ENCODE measurements at places on chromosomes 13 and 19.
A peak's percentile ranks its signal among the peaks of the same experiment; 100 is the strongest.

- DNase-seq: no peak
Observed at GRCh38 chr19:43779820-43780219, 953 bp downstream of the KCNN4 start.

- no peak for DNase-seq
Observed at GRCh38 chr13:106500445-106500844, 35.0 kb downstream of the EFNB2 start.

- no peak for DNase-seq
Observed at GRCh38 chr13:46181840-46182490, at the start of gene LCP1. Gene LCP1, minus strand, starts transcription at chr13:46182177. Its CDS starts 22,515 bp downstream, at chr13:46159662.

- no peak for DNase-seq
Observed at GRCh38 chr19:14997981-14998380, 18.3 kb upstream of the SLC1A6 start.

- DNase-seq: no peak
Observed at GRCh38 chr13:97339988-97340749, 93.8 kb upstream of the RAP2A start.

GRCh38 chr13:95234242-95234641, 67.0 kb downstream of the ABCC4 start:
- no peak for DNase-seq

GRCh38 chr19:16638666-16639065, 10.7 kb upstream of the MED26 start:
- no peak for DNase-seq

DNA sequence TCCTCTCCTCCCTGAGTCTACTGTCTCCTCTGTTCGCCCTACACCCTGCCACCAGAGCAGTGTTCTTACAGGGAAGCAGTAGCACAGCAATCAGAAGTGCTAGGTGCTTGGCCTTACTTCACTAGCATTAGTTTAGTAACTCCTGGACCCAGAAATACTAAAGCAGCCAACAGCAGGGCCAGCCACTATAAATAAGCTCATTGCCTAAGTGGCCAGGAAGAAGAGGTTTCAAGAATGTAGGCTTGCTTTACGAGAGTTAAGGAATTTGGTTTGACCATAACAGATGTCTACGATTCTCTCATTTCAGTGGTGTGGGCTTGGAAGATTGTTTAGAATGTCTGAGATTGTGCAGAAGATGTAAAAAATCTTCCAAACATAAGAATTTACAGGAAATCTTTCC, 103.3 kb downstream of the ZAR1L start:
- no peak for DNase-seq

DNA sequence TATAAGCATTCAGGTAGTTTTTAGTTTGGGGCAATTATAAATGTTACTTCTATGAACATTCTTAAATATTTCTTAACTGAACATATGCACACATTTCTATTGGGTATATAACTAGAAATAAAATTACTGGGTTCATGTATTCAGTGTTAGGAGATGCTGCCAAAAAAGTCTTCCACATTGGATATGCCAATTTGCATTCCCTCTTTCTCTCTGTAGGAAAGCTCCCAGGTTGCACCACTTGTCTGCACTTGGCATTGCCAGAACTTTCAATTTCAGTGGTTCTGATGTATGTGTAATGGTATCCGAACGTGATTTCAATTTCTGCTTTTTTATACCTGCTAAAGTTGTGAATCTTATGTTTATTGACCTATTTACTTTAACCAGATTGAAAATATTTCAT, 972.1 kb upstream of the PRR20A start:
- no peak for DNase-seq

DNA sequence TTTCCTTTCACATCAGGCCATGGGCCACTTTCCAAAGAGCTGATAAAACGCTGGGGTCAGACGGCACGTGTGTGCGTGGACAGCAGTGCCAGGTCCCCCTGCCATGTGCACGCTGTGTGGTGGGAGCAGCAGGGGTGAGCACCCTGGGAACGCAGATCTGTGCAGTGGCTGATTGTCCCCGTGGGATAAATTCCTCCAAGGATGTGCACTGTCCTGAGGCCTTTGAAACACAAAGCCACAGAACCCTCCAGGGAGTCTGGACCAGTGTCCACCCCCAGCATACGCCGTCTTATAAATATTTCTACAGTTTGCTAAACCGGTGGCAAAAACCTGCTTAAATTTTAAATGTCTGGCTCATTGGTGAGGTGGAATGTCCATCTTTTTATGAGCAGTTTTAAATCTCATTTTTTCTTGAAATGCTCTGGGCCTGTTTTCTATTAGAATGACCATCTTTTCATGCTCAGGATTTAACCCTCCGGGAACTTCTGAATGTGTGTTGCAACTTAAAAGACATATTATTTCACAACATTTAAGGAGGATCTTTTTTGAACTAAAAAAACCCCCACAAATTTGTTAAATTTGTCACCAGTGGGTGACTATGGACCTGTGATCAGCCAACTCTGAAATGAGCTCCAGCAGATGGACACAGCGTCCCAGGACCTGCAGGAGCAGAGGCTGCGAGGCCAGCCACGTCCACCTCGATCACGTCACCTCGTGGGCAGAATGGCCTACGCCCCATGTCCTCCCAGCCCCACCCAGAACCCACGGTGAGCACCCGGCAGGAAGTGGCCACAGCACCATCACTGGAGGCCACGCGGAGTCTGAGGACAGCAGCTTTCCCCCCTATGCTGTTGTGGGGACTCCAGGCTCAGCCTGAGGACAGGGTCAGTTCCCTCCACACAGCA, 68.6 kb downstream of the RASA3 start:
- no peak for DNase-seq

DNA sequence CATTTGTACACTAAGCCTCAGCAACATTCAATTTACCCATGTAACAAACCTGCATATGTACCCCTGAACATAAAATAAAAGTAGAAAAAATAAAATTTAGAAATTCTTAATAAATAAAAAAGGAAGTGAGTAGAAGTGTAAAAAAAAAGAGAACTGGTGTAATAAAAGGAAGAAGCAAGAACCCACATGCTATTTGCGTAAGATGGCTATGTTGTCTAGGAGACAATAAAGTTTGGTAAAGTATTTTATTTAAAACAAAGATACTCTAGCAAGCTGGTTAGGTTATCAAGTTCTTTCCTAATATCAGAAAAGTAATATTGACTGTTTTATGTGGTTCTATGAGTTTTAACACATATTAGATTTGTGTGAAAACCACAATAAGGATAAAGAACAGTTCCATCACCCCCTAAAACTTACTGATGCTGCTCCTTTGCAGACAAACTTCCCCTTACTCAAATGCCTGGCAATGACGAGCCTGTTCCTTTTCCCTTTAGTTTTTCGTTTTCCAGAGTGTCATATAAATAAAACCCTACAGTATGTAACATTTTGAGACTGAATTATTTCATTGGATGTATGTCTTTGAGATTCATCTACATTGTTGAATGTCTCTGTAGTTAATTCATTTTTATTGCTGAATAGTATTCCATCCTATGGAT, 98.9 kb downstream of the TNFSF13B start:
- DNase-seq: no peak

DNA sequence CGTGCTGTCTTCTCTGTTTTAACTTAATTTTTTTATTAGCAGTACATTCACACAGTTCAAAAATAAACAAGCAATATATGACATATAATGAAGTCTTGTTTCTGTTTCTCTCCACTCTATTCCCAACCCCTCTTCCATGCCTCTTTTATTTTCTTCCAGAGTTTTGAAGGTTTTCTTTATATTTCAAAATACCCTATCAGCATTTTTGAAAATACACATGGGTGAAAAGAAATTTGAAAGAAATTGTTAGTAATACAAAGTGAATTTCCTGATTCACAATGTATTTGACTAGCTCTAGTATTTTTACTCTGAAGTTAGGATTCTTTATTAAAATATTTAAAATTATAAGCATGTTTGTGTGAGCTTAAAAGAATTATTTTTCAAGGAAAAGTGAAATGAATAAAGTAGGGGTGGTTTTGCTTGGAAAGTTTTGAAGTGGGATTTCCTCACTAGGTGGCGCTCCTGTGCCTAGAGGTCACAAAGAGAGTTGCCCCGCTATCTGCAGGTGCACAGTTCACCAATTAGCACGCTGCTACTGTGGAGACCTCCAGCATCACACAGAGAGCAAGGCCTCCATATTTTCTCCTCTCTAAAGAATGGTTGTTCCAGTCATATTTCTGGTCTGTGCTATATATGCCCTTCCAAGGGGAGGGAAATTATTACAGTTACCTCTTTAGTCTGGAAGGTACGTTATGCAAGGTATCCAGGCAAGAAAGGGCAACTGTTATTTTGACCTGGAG, 37.6 kb downstream of the SOX21 start:
- peak; percentile 78 for DNase-seq

GRCh38 chr13:36345438-36346221, 564 bp downstream of the SPART start:
- peak; percentile 54 for DNase-seq

GRCh38 chr19:48991873-48992580, 1.1 kb downstream of the GYS1 start:
- no peak for DNase-seq

DNA sequence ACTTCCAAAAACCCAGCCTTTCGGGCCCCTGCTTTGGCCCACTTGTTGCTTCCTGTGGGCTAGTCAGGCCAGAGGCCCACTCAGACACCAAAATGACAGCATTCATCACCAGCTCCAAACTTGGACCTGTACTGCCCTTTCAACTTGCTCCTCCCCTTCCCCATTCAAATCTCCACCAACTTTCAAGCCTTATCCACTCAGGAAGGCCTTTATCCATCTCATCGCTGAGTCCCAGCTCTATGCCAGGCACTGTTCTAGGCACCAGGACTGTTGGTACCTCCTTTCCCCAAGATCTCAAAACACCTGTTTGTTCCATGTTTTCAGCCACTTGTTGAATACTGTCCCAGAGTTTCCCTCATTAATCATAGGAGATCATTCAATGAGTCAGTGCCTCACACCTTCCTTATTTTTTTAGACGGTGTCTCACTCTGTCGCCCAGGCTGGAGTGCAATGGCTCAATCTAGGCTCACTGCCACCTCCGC, 1011.4 kb downstream of the UQCRFS1 start:
- DNase-seq: no peak

- no peak for DNase-seq
Observed at GRCh38 chr13:75495938-75496337, 14.0 kb upstream of the TBC1D4 start.

DNA sequence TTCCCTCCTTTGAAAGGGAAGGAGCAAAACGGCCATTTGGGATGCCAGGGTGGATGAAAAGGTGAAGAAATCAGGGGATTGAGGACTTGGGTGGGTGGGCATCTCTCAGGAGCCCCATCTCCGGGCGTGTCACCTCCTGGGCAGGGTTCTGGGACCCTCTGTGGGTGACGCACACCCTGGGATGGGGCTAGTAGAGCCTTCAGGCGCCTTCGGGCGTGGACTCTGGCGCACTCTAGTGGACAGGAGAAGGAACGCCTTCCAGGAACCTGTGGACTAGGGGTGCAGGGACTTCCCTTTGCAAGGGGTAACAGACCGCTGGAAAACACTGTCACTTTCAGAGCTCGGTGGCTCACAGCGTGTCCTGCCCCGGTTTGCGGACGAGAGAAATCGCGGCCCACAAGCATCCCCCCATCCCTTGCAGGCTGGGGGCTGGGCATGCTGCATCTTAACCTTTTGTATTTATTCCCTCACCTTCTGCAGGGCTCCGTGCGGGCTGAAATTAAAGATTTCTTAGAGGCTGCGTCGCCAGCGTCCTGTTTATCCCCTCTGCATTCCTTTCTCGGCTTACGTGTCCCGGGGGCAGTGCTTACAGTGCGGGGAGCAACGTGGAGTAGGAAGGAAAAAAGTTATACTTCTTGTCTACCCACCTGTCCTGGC, 15.2 kb upstream of the S1PR4 start:
- DNase-seq: peak; percentile 83
